ENCODE measurements at places on chromosomes 7 and 10.
A peak's percentile ranks its signal among the peaks of the same experiment; 100 is the strongest.

DNA sequence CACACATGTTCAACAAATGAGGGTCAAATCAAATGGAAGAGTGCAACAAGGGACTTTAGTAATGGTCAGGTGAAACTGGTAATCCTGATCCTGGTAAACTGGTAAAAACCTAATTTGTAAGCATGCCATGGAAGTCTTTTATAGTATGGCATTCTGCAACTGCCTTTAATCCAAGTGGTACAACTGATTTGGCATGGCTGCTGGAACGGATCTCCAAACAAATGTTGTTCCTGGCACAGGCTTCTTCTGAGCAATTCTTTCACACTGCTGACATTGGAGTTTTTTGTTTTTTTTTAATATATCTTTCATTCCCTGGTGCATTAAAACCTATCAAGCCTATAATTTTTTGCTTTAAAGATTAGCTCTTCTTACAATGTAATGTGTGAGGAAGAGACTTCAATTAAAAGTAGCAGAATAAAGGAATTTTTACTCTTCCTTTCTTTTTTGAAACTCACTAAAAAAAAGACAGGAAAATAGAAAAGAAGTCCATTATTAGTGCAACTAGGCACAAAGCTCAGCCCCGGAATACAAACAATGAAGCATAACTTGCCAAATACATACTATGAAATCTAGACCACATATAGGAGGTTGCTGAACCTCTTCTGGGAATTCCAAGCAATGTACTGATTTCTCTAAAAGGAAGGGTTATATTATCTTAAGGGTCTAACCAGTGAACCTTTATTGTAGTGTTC, 79.3 kb upstream of the OIT3 start:
- DNase-seq, result no peak

- DNase-seq, result no peak
These were observed 35.5 kb downstream of the POM121L12 start for GRCh38 chr7:53070883-53071282.

- no peak for DNase-seq
These were observed 3.1 kb upstream of the INPP5A start for GRCh38 chr10:132534391-132535064.

DNA sequence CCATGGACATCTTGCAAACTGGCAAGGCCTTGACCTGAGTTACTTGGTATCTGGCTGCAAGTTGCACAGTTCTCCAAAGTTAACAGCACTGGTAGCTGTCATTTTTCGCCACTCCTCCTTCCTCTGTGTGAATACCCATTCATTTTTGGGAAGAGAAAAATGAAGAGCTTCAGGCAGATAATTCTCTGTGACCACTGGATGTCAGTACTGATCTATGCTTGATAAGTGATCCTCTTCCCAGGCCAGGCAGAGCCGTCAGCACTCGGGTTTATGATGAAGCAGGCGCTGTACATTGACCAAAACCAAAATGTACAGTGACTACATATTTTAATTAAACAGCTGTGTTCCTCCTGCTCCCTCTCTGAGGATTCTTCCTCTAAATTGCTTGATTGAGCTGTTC, 55.9 kb upstream of the PDZD8 start:
- DNase-seq, result no peak

DNA sequence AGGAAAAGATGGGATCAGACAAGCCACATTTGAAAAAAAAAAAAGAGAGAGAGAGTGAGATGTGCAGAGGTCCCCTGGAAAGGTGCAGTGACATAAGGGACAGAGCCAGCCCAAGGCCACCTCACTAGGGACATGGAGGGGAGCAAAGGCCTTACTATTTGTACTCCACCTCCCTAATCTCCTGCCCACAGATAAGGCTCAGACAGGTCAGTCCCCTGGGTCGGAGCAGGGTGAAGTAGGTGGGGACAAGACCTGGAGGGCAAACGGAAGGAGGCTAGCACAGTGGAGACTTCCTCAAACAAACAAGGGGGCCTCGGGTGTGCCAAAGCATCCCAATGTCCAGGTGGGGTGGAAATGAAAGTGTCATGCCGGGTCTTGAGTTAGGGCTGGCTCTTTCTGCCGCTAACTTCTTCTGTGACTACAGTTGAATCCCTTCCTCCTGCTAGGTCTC, 7.0 kb downstream of the PRF1 start:
- no peak for DNase-seq

GRCh38 chr10:47311193-47311931, 10.9 kb upstream of the GDF2 start:
- DNase-seq, result peak; percentile 39

DNA sequence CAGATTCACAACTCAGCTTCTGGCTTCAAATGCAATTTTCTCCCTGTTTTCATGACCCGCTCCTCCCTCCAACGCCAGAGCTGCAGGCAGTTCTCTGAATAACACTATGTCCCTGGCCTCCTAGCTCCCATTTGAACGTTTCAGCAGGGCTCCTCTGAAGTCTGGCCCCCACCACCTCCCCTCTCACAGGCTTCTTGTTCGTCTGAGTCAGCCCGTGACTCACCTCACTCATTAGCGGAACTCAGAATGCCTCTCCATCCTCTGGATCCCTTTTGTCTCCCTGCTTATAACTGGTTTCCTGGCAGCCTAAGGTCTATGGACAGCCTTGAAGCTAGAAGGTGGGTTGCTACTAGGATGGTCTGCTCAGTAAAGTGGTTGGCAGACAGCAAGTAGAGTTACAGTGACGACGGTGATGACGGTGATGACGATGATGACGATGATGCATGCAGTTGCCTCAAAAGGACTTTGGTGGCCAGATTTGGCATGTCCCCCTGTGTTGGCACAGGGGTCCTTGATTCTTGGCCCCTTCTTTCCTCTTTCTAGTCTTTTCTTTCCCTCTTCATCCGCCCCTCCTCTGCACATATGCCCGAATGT, 83.3 kb upstream of the MKLN1 start:
- DNase-seq, result no peak

DNA sequence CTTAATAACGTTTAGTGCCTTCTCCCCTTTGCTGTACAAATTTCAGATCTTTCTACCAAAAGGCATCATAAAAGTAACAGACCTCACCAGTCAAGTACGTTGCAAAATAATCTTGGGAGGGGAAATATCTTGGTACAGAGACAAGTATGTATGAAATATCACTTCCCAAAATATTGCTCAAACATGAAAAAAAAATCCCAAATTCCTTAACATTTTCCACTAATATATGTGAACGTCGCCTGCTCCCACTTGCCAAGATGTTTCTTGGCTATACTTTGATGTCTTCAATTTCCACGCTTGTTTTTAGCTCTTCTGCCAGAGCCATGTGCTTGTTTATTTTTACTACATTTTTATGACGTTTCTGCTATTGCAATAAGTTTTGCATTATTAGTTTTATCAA, 223.5 kb downstream of the PLXNA4 start:
- no peak for DNase-seq

DNA sequence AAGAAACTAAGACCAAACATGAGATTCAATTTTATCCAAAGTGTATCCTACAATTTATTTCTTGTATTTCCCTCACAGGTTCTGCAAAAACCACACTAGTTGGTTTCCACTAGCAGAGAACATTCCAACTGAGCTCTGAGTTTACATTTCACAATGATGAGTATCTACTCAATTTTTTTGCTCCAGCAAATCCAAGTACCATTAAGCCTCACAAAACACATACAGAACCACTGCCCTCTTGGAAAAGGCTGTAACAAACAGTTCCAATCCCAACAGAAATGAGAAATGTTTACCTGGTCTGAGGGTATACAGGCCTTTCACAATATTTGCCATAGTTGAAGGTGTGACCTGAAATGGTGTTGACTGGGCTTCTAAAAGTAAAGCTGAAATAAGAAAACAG, 59.9 kb downstream of the CACUL1 start:
- DNase-seq, result no peak

- DNase-seq, result peak; percentile 51
These were observed at the start of gene TPST1 for GRCh38 chr7:66204822-66205740. TPST1 (plus strand) TSS chr7:66205334; CDS start chr7:66240426, 35,092 bp downstream.

GRCh38 chr10:18409599-18410397, 241.6 kb downstream of the NSUN6 start:
- no peak for DNase-seq

DNA sequence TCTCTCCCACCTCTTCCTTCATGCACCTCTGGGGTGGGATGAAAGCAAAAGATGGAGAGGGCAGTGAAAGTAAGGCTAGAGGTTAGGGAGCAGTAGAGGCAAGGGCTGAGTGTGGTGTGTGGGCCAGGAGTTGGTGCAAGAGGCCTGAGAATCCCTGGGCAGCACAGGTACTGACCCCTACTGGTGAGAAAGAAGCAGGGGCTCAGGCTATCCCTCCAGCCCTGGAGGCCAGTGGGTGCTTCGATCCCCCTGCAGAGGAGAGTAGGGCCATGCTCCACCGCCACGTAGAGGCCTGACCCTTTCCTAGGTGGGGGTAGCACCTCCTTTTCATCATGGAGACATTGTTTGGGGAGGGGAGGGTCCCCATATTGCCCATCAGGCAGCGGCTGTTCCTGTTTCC, 9.8 kb downstream of the CDHR1 start:
- DNase-seq, result no peak

- no peak for DNase-seq
These were observed 228.5 kb upstream of the NEBL start for GRCh38 chr10:21125471-21126228.

- no peak for DNase-seq
These were observed 35.4 kb downstream of the DRGX start for GRCh38 chr10:49360271-49361177.

DNA sequence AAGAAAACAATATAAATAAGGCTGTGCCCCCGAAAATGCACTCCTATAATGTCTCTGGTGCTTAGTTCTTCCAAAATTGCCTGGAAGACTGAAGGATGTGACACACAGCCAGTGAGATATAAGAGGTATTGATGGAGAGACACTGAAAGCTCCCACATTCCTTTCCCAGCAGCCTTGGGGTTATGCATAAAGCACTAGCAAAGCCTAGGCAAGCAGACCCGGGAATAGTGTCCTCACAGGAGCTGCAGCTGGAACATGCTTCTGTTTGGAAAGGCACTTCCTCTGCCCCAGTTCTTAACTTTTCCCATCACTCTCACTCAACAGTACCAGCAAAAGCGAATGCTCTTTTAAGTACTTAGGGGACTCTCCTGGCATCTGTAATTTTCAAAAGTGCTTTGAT, 178.0 kb downstream of the AMPH start:
- no peak for DNase-seq

GRCh38 chr7:43557831-43558495, 24.9 kb upstream of the STK17A start:
- DNase-seq, result no peak

DNA sequence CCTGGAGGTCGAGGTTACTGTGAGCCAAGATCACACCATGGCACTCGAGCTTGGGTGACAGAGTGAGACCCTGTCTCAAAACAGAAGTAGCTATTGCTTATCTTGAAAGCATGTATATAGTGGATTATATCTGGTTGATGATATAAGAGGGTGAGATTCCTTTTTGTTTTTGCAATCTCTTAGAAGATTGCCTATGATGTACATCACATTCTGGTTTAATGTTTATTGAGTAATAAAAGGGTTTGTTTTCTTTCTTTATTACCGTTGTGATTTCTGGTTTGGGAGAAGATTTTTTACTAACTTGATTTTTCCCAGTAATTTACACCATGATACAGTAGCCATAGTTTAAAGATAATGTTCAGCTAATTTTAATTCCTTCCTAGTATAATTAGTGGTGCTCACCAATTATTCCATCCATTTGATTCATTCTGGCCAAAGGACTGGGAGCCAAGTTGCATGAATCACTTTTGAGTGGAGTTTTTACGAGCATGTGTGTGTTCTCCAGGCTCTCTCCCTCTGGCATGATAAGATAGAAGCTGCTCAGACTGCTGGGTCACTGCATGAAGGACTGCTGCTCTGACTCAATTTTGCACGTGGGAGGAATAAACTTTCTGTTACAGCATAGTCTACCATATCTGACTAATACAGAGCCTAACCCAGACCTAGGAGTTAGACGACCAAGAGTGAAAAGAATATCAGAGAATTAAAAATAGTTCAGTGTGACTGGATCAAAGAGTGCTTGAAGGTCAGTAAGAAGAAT, 13.5 kb upstream of the TSPAN13 start:
- no peak for DNase-seq

- DNase-seq, result no peak
These were observed 63.1 kb upstream of the PDCD4 start for GRCh38 chr10:110808615-110809014.

- DNase-seq, result no peak
These were observed 116.9 kb downstream of the CDCA7L start for GRCh38 chr7:21828841-21829240.

DNA sequence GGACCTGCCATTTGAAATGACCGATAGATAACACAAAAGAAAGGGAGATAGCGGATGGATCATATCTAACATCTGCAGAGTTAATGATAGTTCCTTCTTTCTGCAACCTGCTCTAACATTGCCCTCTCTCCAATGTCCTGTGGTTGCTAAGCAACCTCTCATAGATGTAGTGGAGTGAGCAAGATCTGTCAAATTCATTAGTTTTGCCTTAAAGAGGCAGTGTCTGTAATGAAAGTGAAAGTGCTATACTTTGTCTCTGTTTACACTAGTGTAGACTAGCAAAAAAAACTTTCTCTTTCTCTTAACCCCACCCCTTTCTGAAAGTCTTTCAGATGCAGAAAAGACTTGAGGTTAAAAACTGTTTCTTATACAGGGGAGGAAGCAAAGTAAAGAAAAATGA, 1196.9 kb downstream of the SORCS3 start:
- no peak for DNase-seq

DNA sequence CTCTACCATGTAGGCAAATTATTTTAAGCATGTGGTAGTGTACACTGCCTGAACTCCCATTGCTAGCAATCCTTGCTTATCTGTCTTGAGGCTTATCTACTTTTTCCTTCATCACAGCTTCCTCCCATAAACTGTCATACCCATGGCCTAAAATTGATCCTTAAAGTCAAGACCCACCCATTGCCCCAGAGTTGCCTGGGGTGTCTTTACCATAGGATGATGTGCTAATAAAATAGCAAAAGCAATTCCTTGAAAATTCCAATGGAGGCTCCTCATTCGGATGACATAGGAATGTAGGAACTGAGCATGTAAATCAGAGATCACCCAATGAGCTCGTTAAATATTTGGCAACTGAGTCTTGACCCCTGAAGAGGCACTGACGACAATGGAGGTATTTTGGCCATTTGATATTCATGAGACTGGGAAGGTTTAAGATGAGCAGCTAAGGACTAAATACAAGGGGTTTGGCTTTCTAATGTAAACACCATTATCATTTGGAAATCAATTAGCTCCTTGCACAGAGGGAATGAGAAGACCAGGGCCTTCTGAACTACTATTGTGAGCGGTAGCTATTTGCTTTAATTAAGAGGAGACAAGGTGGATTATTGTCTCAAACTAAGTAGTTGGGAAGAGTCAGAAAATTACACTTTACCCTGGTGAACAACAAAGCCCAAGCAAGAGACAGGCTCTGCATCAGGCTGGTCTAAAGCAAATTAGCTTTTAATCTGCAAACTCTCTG, 234.9 kb downstream of the GATA3 start:
- DNase-seq, result no peak

- DNase-seq, result no peak
These were observed 40.0 kb downstream of the CLIP2 start for GRCh38 chr7:74329225-74329624.
